Stimulated activated CD8-positive, alpha-beta memory T cell treated with anti-CD3 and anti-CD28 coated beads, Interleukin-4, amount 100 ng/mL, for 1 hour (primary cell): ENCODE measurements at places on chromosomes 12 and 14.

DNA sequence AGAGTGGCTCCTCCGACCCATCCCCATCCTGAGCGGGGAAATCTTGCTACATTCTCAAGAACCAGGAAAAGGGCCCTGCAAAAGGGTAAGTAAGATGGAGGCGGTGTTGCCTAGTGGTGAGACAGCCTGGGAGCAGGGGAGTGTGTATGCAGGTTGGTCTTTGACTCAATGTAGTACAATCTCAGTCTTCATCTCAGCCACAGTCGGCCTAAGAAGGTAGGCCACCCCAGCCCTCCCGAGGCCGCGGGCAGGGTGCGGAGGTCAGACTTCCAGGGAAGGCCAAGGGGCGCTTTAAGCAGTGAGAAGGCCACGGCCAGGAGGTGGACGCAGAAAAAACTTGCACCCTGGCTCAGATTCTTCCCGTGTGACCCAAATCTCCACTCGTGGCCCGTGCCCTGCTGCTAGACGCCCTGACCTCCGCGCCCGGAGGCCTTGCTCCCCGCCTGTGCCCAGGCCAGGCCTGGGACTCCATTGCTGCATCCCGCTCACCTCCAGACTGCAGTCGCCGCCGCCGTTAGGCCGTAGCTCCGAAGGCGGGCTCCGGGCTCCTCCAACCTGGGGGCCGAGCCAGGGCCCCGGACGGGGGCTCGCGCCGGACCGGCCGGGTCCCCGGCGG lies 435 bp downstream of the FOXM1 start:
- DNase-seq = no peak

DNA sequence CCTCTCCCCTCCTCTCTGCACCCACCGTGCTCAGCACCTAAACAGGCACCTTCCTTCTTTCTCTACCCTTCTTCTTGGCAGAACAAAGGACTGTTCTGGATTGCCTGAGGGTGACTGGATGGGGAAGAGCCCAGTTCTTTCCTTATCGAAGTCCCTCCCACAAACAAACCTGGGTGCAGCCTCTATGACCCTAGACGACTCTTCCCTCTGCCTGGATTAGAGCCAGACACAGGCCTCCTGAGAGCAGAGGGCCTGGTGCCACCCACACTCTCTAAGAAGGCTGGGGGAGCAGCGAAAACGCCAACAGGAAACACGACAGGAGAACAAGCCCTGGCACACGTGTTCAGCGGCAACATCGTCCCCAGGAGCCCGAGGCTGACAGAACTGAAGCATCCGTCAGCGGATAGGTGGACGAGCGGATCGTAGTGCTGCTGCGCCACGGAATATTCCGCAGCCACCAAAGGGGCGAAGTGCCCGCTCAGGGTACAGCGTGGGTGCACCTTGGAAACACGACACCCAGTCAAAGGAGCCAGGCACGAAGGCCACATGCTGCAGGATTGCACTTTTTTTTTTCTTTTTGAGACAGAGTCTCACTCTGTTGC lies 38.0 kb downstream of the RIMBP2 start:
- no peak for DNase-seq

DNA sequence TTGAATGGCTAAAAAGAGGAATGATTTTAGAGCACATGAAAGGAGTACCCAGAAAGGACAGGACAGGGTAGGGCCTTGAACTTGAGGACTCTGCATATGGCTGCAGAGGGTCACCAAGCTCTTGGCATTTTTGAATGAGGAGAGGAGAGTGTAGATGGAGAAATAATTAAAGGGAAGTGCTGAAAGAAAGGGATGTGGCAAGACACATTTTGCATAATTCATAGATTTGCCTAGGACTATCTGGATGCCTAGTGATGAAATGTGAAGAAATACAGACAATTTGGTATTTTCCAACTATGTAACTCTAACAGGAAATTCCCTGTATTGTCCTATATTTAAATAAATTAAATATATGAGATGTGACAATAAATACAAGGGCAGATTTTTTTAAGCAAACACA lies 27.5 kb upstream of the MDM1 start:
- DNase-seq = no peak

DNA sequence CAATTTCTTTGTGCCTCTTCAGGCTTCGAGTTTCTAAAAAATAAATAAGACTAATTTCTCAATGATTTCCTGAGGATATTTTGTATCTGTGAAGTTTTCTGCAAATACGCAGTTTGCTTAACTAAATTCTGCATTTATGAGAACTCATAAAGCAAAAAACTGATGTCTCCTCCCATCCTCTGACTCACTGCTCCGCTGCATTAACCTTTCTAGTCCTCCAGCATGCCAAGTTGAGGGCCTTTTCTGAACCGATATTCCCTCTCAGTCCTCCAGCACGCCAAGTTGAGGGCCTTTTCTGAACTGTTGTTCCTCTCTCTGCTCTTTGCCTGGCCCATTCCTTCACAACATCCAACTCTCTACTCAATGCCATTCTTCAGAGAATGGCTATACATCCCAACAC lies 3.2 kb downstream of the IPO8 start:
- no peak for DNase-seq
